Panc1 (cell line): ENCODE measurements at places on chromosomes 2 and 18. TPM values are rescaled to one million over a fixed set of nuclear protein-coding genes. Genes with fewer than 3 reads are reported as not detected.

The BMP10 gene
- total RNA-seq = not detected

The ARHGEF33 gene
- total RNA-seq = 0.41 TPM

The IL18RAP gene
- not detected for total RNA-seq

The ASXL3 gene
- 0.74 TPM for total RNA-seq

The STRN gene
- 37.4 TPM for total RNA-seq

The USP37 gene
- 19.2 TPM for total RNA-seq

- no peak for DNase-seq
- no peak overlapping the region for H3K27ac ChIP-seq
- no peak overlapping the region for H3K4me3 ChIP-seq
- no peaks in the 10 kb centered on the region for H3K27me3 ChIP-seq
- no peaks in the 10 kb centered on the region for H3K36me3 ChIP-seq
Measured at GRCh38 chr2:80722803-80723202, 418.3 kb upstream of the LRRTM1 start.

GRCh38 chr2:113876503-113877387 is 13.1 kb upstream of the ACTR3 start:
- H3K27ac ChIP-seq = no peak overlapping the region
- H3K36me3 ChIP-seq = no peaks in the 10 kb centered on the region
- no peaks in the 10 kb centered on the region for H3K27me3 ChIP-seq
- DNase-seq = no peak
- no peak overlapping the region for H3K4me3 ChIP-seq

DNA sequence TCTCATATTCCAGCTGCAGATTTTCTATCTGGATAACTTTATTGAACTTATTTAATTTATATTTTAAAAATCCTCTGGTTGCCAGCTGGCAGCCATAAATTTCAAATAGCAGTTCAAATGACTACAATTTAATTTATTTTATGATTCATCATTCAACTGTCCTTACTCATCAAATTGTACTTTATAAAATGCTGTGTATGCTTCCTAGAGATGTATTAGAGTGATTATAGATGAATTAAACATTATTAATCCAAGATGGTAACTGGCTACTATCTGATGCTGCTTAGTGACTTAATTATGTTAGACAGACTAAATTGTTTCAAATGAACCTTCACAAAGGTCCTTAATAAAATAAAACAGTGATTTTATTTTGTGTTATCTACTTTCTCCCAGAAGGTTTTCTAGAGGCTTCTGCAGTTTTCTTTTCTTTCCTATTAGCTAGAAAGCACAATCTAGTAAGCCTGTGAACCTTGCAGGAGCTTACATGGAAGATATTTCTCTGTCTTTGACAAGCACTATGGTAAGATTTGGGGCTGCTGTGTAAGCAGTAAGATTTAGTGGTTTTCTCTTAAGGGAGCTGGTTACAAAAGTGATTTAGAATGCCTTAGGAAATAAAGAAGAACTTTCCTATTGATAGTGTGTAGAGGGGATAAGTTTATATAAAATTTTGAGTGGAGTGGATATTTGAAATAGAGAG is 322.3 kb downstream of the FSIP2 start:
- H3K27ac ChIP-seq = no peak overlapping the region
- H3K4me1 ChIP-seq = no peaks in the 10 kb centered on the region
- no peak overlapping the region for H3K4me3 ChIP-seq
- DNase-seq = no peak

DNA sequence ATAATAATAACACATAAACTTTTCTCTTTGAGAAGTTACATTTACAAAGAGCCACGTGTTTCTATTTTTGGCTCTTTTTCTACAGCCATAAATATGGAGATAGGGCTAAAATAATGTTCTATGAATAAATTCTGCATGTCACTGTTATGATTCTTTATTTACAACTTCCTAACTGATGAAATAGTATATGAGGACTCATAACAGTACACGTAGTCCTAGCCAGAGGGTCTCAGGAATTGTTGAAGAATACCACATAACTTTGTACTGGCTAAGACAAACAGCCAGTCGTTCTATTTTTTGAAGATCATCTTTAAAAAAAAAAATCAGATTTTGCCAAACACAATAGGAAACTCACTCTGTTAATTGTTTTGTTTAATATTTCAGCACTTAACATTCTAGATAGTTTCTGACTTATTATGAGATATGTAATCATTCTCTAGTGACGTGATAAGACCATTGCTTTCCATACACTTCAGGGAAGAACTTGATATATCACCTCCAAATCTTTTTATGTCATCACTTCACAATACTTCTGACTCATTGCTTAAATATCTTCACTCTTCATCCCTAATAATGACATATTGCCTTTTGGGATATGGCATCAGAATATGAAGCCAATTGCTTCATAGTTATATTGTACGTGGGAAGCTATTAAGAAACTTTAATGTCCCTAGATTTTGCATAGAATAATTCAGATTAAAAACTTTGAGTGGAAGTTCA is 256.1 kb downstream of the XIRP2 start:
- H3K27ac ChIP-seq = no peak overlapping the region
- DNase-seq = no peak
- no peaks in the 10 kb centered on the region for H3K4me1 ChIP-seq
- no peak overlapping the region for H3K4me3 ChIP-seq
- H3K27me3 ChIP-seq = no peaks in the 10 kb centered on the region

GRCh38 chr2:201004370-201004769 is 40.9 kb upstream of the ORC2 start:
- H3K27ac ChIP-seq = no peak overlapping the region
- H3K36me3 ChIP-seq = no peaks in the 10 kb centered on the region
- no peak overlapping the region for H3K4me3 ChIP-seq
- H3K27me3 ChIP-seq = no peaks in the 10 kb centered on the region
- H3K4me1 ChIP-seq = no peaks in the 10 kb centered on the region

- peaks cover 5% of the 10 kb centered on the region; the same call in 1 of the 2 replicates for H3K36me3 ChIP-seq
- no peaks in the 10 kb centered on the region for H3K27me3 ChIP-seq
- H3K27ac ChIP-seq = peak overlapping the region; percentile 85
- peaks cover 52% of the 10 kb centered on the region for H3K4me1 ChIP-seq
Measured at GRCh38 chr2:39435234-39435633, 1.9 kb downstream of the MAP4K3 start.
